Chondrocyte (in vitro differentiated cells): ENCODE measurements at places on chromosomes 3 and 15. TPM values are rescaled to one million over a fixed set of nuclear protein-coding genes. Genes with fewer than 3 reads are reported as not detected.

GMNC gene
- 0.05 to 0.29 TPM in 2 of 3 replicates, not detected in the other for total RNA-seq

DNA sequence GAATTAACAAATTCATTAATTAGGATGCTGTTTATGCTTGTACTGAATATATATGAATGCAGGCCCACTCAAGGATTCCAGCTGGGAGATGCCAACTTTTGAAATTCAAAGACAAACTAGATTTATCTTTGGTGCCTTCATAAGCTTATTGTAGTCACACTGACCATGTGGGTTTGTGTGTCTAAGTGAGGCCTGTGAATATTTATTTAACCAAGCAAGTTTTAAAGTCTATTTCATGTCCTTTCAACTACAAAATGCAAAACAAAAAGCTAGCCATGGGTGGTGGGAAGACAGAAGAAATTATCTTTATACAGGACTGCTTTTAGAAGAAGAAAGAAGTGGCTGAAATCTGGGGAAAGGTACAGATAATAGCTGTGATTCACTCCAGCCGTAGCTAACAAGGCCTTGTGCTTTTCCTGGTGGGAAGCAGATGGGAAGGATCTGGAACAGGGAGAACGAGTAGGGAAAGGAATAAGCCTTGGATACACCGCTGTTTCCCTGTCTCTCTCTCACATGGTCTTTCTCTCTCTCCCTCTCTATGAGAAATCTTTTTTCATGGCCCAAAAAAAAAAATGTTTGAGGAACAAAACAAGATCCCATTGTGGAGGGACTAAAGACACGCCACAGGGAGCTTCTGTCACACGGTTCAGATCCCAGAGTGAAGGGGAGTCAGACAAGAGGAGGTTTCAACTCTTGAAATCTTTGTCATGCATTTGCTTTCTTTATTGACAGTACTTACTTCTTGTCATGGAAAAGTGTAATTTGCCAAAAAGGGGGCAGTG, 225.5 kb downstream of the RORA start:
- no peak for DNase-seq

- no peak for DNase-seq
Measured at GRCh38 chr3:31461426-31461825, 71.3 kb upstream of the STT3B start.

DNA sequence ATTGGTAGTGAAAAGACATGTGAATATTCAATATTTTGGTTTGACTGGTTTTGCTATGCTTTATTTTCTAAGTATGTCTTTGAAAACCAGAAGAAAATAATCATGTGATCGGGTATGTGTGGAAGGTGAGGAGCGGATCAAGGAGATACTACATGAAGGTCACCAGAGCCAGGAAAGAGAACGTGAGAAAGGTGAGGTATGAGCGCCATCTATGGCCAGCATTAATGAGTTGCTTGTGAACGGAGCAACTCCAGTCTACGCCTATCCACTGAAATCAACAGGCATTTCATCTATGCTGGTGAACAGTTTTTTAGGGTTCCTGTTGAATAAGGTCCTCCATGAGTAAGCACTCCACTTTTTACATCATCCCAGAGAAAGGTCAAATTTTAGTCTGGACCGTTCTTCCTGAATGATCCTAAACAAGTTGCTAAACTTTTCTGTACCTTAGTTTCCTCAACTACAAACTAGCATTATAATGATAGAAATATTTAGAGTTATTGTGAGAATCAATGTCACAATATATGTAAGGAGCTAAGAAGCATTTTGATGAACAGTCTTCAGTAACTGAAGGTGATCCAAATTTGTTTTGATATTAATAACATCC, 1435.2 kb upstream of the CADM2 start:
- DNase-seq = no peak

LSAMP gene
- total RNA-seq = 1.1 to 1.8 TPM (median 1.4 TPM) in 3 replicates

DNA sequence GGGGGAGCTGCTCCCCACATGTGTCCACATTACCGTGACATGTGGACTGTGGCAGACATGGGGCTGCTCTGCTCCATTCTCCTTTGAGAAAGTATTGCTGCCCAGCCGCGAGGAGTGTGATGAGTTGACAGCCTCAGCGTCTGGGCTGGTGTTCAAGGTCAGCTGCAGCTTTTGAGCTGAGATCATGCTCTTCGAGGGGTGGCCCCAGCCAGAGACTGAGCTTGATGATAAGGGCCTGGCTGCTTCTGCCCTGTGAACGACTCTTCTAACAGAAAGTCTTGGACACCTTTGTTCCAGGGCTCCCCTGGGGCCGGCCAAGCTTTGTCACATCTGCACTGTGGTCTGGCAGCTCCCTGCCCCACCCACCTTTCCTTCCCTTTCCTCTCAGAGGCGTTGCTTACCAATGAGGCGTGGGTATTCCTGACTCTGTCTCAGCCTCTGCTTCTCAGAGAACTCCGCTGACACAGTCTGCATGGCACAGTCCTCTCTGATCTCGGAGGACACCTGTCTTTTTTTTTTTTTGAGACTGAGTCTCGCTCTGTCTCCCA, 86.6 kb downstream of the CHRD start:
- DNase-seq = peak; percentile 43

GRCh38 chr3:38039899-38040261, 872 bp downstream of the DLEC1 start:
- no peak for DNase-seq
